AML-193 (cell line): ENCODE measurements at places on chromosomes 2 and 18.

- DNase-seq = no peak
Measured at GRCh38 chr2:240898108-240898730, 2.3 kb upstream of the MAB21L4 start.

DNA sequence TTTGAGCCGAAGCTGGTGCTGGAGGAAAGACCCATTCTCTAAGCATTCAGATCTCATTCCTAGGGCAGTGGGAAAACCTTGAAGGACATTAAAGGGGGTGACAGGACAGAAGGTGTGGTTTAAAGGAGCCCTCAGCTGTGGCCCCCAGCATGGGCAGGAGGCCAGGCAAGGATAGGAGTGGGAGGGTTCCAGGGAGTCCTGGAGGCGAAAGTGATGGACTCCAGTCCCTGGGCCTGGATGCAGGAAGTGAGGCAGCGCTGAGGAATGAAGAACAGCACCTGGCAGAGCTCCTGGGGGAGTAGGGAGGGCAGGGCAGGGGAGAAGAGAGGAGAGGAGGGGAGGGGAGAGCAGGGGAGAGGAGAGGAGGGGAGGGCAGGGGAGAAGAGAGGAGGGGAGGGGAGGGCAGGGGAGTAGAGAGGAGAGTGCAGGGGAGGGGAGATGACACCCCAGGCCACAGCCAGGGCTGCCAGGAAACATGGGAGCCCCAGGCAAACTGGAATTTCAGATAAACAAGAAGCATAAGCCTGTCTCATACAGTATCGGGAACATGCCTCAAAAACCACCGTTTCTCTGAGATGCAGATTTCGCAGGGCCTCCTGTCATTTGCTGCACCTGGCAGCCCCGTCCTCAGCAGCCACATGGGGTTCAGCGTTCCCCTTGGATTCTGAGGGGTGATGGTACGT is 5.7 kb downstream of the RAMP1 start:
- no peak for DNase-seq

GRCh38 chr2:54122939-54123338 is 7.5 kb downstream of the ACYP2 start:
- DNase-seq = no peak

- no peak for DNase-seq
Measured at GRCh38 chr2:23399674-23400261, 14.8 kb downstream of the KLHL29 start.

DNA sequence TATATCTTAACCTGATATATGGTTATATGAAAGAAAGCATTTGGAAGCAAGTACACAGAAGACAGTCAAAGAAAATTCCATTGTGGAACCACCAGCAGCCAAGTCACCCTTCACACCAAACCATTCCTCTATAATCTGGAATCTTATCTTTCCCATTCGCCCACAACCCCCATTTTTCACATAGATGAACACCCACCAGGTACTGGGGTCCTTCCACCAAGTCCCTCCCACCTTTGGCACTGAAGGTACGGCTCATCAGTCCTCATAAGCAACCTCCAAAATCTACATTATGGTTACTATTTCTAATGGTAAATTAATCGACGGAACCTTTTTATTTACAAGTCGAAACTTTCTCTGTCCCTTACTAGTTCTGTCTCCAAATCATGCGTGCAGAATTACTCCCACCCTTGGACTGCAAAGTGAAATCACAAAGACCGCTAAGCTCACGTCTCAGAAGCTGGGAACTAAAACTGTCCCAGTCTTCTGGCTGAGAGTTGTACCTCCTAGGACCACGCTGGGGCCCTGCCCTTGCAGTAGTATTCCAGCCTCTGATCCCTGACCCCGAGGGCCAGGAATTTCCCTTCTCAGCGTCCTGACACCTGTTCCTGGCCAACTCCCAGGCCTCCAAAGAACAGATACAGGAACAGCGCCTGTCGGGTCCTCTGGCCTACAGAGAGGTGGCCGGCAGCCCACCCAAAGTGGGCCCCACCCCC is 702 bp downstream of the OLA1 start:
- no peak for DNase-seq

DNA sequence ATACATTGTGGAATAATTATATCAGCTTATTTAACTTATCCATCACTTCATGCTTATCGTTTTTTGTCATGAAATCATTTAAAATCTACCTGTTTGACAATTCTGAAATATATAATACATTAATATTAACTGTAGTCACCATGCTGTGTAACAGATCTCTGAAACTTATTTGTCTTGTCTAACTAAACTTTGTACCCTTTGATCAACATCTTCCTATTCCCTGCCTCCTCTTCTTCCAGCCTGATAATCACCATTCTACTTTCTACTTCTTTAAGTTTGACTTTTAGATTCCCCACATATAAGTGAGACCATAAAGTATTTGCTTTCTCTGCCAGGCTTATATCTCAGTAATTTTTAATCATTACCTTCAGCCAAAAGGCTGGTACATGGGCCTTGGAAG is 134.2 kb upstream of the LINC00305 start:
- DNase-seq = no peak

DNA sequence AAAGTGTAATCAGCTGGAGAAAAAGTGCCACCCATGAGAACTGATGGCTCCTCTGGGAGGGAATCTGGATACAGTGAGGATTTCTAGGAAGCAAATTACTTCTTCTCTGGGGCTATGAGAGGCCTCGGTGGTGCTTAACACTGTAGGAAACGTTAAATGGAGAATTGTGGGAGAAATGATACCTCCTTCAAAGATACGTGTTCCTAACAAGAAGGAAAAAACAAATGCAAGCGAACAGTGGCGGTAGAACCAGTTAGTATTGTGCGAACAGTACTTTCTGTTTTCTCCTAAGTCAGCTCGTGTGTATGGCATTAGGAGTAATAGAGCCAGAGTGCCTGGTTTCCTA is 587 bp upstream of the MTIF2 start:
- DNase-seq = no peak

DNA sequence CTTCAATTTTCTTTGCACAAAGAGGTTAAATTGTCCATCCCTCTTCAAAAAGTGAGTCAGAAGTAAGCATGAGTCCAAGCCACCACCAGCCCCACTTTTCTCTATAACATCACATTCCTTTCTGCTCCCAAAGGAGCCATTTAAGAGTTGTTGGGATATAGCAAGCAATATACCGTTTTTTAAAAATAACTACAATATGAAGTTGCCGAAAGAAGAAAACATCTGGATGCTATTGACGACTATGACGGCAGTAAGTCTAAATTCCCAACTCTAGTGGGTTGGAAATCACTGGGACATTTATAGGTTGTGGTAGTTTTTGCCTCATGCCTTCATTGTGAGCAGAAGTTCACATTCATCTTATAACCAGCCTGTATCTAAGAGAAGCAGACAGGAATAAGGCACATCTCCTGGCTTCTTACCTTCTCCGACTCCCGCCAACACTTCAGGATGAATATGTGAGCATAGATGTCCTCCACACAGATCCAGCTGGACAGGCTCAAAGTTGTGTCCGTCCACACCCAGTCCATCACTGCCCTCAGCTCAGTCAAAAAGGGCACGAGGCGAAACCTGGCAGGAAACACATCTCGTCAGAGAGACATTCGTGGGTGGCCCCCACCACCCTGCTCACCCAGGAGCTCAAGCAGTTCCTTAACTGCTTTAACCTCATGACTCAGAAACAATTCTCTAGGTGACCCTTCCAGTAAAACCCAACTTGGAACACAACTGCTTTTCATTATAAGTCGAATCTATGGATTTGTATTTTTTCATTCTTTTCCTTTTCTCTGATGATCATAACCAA is 163.6 kb downstream of the NAPG start:
- no peak for DNase-seq

DNA sequence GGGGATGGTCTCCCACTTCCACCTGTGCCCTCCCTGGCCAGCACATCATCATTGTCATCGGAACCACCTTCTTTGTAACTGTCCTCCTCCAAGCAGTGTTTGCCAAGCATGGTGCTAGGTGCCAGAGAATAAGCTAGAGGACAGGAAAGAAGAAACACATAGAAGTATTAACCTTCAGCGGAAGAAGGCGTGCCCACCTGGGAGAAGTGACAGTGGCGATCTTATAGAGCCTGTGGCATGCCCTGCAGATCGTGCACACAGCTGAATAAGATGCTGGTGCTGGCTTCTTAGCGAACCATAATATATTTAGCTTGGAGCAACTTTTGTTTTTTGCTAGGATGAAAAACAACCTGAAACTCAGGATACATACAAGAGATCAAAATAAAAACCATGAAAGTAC is 148.0 kb downstream of the FAM210A start:
- no peak for DNase-seq

DNA sequence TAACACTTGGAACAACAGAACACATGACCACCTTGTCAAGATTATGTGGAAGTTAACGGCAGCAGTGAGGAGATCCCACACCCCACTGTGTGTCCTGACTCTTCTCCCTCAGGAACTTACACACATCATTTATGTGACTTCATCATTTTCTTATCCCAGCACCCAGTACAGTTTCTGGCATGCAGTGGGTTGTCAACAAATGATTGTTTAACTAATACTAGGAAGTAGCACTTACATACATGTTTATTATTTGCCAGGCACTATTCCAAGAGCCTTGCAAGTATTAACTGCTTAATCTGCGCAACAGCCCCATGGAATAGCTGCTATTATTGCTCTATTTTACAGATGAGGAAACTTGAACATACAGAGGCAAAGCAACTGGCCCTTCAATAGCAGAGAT is 391.5 kb downstream of the TXNL1 start:
- no peak for DNase-seq

- no peak for DNase-seq
Measured at GRCh38 chr2:64613276-64613675, 40.4 kb downstream of the SERTAD2 start.

DNA sequence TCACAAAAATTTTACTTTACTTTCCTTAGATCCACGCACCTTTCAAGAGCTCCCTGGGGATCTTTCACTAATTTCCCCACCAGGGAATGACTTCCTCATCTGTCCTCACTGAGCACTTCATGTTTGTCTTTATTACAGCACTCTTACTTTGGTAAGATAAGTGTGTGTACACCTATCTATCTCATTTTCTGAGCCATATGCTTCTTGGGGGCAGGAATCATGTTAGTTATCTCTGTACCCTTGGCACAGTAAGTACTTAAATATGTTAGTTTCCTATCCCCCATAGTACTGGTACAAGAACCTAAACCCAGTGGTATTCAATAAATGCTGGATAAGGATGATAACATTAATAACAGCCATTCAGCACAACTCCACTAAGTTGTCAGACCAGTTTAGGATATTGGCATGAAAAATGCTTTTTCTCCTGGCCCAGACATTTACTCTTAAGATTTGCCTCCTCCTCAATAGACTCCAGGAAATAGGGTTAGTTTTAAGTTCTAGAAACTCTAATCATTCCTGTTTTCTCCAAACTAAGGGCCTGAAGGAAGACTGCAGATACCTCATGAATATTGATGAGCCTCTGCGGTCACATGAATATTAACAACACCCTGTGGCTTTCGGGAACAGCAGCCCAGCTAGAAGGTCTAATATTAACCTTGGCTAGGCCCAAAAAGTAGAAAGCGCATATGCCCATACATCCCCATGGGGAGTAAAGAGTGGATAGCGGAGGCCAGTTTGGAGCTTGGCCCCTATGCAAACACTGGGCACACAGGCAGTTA is 38.2 kb downstream of the NHEJ1 start:
- no peak for DNase-seq

DNA sequence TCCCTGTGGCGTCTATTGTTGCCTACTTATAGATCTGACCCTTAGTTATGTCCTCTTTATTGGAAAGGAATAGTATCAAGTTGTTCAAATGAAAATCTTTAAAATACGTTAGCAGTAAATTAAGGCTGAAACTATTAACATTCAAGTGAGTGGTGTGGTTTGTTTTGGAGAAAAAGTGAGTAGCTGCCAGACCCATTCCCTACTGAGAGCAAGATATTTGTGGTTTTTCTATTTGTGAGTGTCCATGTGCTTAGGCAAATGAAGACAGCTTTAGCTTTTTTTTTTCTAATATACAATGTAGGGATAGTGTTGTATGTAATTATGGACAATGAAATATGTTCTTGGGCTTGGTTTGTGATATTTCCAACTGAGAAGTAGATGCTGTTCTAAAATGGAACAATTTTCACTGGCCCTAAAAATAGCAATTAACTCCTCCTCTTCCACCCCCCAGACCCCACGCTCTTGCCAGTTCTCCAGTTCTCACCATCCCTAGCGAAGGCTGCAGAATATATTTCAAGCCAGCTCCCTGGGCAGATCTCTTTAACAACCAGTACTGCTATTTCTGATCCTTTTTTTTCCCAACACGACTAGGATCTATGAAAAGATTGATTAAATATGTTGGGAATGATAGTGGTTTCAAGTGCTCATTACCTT is 83.1 kb downstream of the CCDC85A start:
- DNase-seq = no peak

GRCh38 chr2:45583977-45584376 is 27.1 kb downstream of the SRBD1 start:
- peak; percentile 84 for DNase-seq

GRCh38 chr2:68791914-68792313 is 57.3 kb downstream of the ARHGAP25 start:
- DNase-seq = no peak

GRCh38 chr2:175057078-175057685 is 52.0 kb upstream of the CHN1 start:
- DNase-seq = no peak

DNA sequence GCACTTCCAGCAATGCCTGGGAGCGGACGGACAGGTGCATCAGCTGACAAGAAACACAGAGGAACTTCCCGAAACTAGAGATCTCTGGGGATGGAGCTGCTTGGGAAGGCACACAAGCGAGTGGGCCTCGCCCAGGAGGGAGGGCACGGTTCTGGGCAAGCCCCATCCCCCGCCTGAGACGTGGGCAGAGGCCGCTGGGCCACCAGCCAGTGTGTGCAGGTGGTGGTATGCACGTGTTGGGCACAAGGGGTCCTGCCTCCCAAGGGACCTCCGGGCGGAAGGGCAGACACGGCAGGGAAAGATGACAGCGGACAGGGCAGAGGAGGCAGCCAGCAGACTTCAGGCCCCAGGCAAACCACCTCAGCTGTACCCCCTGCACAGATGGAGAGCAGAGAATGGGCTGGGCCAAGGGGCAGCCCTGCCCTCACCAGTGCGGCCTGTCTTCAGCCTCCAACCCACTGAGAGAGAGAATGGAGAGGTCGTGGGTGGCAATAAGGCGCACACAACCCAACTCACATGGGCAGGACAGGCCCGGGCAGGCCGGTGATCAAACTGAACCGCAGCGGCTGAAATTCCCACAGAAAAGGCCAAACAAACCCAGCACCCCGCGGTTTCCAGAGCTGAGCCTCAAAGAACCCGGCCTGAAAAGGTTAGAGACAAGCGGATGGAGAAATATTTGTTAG is 51.2 kb downstream of the HDAC4 start:
- no peak for DNase-seq

DNA sequence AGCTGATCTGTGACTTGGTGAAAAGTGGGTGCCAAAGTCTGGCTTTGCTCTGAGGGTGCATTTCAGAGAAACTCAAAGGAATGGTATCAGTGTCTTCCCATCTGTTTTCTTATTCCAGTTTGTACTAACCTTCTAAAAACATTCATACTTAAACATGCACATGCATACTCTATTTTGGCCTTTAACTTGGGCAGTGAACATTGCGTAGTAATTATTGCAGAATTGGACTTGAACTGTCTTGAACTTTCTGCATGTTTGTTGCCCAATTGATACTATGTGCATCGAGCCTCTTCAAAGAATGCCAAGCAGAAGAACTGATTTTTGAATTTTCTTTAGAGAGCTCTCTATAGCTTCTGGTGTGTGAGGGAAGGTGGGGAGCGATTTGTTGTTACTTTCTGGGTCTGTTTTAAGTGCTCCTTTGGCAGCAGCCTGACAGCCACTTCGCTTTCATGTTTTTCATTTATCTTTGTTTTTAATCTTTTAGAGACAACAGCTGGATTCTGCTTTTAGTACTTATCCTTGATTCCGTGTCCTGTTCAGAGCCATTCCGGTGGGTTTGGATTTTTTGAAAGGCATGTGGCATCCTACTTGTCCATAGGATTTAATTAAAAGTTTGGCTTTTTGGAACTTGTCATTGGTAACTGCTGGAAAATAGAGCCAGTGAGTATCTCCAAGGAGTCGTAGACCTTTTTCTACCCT is 159.2 kb downstream of the RAPGEF4 start:
- no peak for DNase-seq
